Right ventricle myocardium superior (tissue), 1 donor: ENCODE measurements at places on chromosomes 11 and 22.

DNA sequence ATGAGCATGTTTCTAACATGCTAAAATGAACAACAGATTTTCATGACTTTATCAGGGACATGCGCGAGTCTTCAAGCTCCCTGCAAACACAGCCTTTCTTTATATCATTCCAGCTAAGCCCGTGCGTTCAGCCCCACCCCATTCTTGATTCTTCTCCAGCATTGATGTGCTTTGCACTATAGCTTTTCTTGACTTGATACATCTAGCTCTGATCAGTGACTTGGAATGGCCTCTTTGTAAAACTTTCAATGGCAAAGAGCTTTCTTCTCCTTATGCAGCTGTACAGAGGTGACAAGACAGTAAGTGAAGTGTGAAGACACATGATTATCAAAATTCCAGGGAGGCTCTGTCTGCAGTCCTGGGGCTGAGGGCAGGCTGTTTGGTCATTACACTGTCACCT is 561.0 kb downstream of the OPCML start:
- DNase-seq = no peak

GRCh38 chr11:70470127-70470526 is 71.8 kb downstream of the CTTN start:
- DNase-seq = no peak

GRCh38 chr22:24521791-24522245 is 26.7 kb downstream of the UPB1 start:
- no peak for DNase-seq

DNA sequence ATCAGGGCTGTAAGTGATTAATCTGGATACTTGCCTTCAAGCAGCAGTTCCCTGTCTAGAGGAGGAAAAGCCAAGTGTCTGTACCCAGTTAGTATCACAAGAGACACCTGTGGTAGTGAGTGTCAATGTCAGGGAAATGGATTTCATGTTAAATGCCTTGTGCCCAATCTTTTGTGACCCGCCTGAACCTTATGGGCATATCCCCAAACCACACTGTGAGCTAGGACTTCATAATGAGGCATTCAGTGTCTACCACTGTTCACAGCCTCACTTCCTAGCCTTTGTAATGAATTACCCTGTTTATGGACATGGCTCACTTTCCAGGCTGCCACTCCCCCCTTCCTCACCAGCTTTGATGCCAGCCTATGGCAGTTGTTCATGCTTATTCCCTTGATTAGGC is 125.1 kb downstream of the TRIM44 start:
- DNase-seq = no peak

- no peak for DNase-seq
These were observed 42.1 kb upstream of the PHF21B start for GRCh38 chr22:45051946-45052345.

DNA sequence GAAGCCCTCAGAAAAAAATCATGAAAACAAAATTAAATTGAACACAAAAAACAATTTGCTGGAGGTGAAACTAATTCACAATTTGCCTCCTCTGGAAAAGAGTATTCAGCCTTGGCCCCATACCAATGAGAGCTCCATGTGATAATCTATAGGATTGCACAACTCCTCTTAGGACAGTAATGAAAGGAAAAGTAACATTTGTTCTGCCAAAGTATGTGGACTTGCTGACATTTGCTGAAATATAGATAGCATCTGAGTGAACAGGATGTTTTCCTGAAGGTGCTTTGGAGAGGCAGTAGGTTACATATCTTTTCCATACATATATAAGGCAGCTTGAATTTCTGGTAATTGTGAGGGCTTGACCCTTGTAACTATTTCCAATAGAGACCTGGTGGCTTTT is 122.8 kb downstream of the OR4C45 start:
- no peak for DNase-seq

- peak; percentile 75 for DNase-seq
These were observed 57.6 kb downstream of the KCNJ4 start for GRCh38 chr22:38397189-38398085.

DNA sequence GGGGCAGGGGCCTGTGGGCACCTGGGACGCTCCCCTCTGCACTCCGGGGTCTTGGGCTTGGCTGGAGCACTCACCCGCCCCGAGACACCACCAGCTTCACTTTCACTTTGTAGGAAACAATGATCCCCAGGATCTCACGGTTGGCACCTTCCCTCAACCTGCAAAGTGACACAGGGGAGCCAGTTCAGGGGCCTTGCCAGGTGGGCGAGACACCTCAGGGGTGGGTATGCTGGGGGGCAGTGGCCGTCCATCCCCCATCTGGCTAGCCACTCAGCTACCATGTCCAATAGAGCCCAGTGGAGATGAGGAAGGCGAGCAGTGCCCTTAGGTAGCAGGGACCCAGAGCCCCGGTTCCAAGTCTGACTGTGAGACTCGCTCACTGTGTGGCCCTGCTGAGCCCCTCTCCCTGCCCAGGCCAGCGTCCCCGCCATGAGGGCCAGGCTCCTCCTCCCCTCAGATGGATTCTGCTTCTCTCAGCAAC is 32.3 kb downstream of the TPBGL start:
- peak; percentile 29 for DNase-seq

GRCh38 chr11:35487532-35488078 is 37.8 kb downstream of the PAMR1 start:
- no peak for DNase-seq

DNA sequence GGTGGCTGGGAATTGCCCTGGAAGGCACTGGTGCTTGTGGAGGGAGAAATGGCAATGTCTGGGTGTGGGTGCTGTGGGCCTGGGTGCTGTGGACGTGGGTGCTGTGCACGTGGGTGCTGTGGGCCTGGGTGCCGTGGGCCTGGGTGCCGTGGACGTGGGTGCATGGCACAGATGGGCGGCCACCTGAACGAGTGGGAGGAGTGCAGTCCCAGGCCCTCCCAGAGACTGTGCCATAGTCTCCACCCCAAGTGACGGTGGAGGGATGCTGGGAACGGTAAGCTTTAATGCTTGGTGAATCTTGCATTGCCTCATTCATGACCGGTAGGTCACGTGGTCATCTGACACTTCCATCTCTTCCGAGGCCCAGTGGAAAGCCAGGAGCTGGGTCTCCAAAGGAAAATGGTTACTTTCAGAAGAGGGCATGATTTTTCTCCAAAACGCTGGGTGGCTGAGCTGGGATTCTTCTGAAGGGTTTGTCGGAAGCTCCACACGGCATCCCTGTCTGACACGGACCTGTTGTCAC is 28.8 kb upstream of the BRSK2 start:
- peak; percentile 27 for DNase-seq

- DNase-seq = no peak
These were observed 29.7 kb upstream of the PCF11 start for GRCh38 chr11:83127310-83127637.

DNA sequence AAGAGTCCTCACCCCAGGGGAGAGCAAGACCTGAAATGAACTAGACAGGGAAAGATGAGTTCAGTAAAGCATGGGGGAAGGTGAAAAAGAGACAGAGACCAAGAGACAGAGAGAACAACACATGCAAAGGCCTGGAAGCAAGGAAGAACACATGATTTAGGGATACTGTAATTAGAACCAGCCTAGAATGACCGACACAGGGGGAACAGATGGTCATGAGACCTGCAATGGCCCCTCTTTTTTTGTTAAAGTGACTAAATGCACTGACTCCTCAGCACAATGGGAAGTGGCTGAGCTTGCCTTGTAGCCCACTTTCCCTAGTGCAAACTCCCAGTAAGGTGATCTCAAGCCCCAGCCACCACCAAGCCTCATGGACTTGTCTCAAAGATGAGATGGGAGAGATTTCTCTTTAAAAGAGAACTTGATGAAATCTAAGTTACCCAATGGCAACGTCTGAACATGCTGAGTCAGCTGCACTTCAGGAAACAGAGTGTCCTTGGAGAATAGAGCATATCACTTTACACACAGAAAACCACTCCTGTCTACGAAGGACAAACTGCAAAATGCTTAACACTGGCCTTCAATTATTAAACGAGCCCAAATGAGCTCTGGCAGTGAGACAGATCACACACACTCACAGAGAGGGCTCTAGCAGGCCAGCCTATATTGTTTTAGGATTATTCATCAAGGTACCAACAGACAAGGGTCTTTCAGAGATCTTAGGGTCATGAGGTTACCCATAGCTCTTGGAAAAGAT is 91.0 kb downstream of the SERGEF start:
- DNase-seq = no peak

- DNase-seq = no peak
These were observed 1.2 kb downstream of the PRG3 start for GRCh38 chr11:57379732-57380131.

- DNase-seq = no peak
These were observed 84.8 kb downstream of the SNX19 start for GRCh38 chr11:130831506-130831905.

- DNase-seq = peak; percentile 22
These were observed 70.3 kb upstream of the WNT7B start for GRCh38 chr22:46047226-46047625.

- no peak for DNase-seq
These were observed 9.2 kb downstream of the PARVB start for GRCh38 chr22:44033287-44033686.

DNA sequence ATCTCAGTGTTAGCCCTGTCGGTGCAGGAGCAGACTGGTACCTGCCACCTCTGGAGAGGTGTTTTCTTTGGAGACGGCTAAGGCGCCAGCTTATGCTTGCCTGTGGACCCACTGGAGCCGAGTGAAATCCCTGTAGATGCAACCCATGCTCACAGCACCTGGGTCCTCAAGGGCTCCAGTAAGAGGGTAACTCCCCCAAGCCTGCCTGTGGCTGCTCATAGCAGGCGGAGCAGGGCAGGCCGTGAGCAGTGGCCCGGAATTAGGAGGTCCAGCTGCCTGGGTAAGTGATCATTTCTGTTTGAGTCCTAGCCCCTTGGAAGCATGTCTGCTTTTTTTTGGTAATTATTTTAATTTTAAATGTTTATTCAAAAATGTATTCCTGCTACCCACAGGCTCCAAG is 43.8 kb downstream of the NAT10 start:
- DNase-seq = no peak

GRCh38 chr11:26703411-26704191 is 18.3 kb downstream of the SLC5A12 start:
- no peak for DNase-seq

DNA sequence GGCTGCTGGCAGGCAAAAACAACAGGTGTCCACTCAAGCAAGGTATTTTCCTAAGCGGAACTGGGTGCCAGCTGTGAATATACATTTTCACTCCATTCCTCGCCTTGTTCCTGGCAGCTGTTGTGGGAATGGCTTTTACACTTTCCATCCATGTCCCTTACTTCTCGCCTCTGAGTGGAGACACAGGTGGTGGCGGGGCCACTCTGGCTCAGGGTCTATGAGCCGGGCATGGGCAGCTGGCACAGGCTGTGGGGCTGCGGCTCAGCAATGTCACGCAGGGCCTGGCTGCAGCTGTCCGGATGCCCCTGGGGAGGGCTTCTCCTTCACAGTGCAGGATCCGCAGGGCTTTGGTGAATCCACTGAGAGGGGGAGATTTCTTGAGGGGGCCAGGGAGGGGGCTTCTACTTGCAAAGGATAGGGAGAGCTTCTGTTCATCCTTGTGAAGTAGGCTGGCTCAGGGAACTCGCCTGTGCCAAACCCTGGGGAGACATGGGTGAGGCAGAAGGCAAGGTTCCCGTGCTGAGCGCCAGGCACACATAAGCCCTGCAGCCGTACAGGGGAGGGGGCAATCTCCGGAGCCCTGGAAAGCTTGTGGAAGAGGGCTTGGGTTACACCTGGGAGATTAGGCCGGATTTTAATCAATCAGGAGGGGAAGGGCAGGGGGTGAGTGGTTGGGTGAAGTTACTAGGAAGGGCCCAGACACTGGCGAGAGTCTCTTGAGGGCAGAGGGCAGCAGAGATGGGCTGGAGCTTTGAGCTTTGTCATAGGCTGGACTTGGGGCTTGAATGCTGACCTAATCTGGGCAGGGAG is 45.7 kb downstream of the KCNQ1OT1 start:
- peak; percentile 32 for DNase-seq

DNA sequence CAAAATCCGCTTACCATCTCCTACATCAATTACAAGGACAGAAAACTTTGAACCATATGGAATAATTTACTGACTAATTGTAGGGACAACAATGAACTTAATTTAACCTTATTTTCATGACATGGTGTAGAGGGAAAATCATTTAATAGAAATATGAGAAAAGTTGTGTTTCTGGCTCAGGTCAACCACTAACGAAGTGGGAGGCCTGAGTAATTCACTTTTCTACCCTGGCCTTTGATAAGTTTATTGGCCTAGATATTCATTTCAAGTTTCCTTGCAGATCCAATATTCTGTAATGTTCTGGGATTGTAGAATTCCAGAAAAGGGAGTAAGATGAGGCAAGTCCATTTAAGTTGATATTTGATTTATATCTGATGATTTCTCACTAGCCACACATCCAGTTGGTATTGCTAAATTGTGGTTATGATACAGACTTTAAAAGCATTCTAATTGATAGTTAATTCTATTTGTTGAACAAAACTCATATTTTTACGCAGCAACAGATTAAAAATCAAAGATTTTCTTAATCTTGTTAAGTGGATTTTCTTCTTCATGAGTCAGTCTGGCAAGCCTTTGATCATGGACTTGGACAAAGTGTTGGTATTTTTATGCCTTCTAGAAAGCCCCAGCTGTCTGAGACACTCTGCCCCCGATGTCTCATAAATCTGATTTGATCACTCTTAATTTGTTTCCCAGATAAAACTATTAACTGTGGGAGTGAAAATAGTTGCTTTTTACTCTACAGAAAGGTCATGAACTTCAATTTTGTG is 336.5 kb downstream of the TMEM135 start:
- no peak for DNase-seq

DNA sequence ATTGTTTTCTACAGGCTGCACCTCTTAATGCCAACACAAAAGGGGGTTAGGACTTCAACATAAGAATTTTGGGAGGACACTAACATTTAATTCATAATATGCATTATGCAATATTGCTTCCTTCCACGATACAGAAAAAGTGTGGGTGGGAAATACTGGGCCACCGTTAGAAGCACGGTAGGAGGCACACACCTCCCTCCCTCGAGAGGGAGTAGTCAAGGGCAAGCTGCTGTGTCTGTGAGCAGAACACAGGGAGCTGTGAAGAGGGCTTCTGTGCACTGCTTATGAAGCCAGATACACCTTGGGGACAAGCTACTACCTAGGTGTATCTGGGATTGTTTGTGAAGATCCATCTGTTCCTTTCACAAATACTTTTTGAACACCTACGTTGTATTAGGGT is 109.3 kb upstream of the PLET1 start:
- no peak for DNase-seq

DNA sequence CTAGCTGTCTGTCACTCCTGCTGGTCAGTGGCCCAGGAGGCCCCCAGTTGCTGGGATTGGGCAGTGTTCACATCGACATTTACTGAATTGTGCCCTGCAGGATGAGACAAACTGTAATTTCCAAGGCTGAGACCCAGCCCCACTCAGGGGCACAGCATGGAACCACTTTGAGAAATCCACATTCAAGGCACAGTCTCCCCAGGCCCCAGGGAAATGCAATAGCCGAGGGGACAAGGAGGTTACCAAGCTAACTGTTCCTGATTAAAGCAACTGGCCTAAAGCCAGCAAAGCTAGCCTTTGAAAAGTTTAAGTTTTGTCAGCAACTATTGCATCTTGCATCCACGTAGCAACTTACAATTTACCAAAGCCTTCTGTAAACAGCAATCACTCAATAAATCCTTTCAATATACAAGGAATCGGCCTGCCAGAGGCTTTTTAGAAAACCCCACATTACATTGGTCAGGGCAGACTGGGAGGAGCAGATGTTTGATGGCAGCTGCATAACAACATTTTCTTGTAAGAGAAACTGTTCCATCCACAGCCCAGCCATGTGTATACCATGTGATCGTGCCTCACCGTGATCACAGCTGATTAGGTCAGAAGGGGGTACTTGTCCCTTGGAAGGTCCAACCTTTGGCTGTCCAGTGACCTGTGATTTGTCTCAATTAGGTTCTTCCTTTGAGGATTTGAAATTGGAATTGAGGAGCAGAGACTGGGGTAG is 103.9 kb downstream of the TENM4 start:
- no peak for DNase-seq

- DNase-seq = no peak
These were observed 22.7 kb downstream of the NCAM1 start for GRCh38 chr11:112983887-112984286.
